ENCODE measurements at places on chromosomes 3 and 15.

DNA sequence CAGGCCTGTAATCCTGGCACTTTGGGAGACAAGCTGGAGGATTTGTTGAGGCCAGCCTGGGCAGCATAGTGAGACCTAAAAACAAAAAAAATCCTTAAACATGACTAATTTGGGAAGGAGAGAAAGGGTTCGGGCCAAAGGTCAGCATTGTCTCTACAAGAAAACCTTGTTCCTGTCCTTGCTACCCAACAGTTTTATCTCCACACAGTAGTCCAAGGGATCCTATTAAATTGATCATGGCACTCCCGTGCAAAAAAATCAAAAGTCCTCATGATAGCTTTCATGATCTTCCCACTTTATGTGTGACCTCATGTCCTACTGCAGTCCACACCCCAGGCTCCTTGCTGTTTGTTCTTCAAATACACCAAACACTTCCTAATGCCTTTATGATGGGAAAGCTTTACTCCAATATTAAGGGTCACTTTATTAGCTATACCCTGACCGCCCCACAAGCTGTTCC lies 4.2 kb downstream of the RPL15 start:
- DNase-seq: no peak

- no peak for DNase-seq
These were observed 7.3 kb upstream of the LIPH start for GRCh38 chr3:185559706-185560090.

DNA sequence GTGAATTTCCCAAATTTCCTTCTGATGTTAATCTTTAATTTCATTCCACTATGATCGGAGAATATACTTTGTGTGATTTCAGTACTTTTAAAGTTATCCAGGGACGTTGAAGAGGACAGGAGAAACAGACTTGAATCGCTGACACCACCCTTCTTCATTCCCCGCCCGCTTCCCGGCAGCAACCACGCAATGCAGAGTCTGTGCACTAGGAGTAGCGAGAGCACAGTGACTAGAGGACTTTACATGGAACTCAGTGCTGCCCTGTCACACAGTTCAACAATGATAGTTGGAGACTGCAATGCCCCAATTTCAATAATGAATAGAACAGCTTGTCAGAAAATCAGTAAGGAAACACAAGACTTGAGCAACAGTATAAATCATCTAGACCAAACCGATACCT lies 73.9 kb downstream of the RNF13 start:
- no peak for DNase-seq

DNA sequence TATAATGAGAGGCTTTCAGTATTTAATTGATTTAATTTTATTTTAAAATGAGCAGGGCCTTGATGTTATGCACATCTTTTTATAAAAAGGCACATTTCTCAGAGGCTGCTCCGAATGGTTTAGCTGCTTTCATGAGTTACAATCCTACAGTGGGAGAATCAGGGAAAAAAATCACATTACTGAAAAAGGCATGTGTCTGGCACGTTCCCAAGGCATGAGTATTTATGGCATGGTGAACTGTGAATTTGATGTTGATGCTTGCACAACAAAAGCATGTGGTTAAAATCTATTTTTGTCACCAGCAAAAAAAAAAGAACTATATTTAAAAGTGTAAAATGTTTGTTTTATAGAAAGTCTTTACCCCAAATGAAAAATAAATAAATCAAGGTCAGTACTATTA lies 485.2 kb upstream of the ROBO2 start:
- DNase-seq: no peak

- DNase-seq: no peak
These were observed 890.9 kb downstream of the GBE1 start for GRCh38 chr3:80870476-80871041.

DNA sequence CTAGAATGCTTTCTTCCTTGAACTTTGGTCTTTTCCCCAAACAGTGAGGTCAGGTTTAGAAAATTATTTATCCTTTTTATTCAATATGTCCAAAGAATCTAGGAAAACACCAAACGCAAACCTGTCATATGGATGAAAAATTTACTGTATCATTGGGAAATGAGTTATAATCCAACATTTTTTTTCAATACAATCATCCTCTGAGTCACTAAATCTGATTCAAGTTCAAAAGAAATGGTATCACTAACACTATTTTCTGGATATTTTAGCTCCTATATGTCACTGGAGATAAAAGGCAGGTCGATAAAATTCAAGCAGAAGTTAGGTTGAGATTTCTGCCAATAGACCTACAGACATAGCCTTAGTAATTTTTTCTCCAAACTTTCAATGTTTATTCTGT lies 591.6 kb upstream of the AGTR1 start:
- DNase-seq: no peak

GRCh38 chr3:162170581-162170980 lies 674.0 kb downstream of the OTOL1 start:
- DNase-seq: no peak

GRCh38 chr3:183958226-183958625 lies 59.5 kb downstream of the ABCC5 start:
- no peak for DNase-seq

- no peak for DNase-seq
These were observed 39.5 kb downstream of the MECOM start for GRCh38 chr3:169623971-169624370.

DNA sequence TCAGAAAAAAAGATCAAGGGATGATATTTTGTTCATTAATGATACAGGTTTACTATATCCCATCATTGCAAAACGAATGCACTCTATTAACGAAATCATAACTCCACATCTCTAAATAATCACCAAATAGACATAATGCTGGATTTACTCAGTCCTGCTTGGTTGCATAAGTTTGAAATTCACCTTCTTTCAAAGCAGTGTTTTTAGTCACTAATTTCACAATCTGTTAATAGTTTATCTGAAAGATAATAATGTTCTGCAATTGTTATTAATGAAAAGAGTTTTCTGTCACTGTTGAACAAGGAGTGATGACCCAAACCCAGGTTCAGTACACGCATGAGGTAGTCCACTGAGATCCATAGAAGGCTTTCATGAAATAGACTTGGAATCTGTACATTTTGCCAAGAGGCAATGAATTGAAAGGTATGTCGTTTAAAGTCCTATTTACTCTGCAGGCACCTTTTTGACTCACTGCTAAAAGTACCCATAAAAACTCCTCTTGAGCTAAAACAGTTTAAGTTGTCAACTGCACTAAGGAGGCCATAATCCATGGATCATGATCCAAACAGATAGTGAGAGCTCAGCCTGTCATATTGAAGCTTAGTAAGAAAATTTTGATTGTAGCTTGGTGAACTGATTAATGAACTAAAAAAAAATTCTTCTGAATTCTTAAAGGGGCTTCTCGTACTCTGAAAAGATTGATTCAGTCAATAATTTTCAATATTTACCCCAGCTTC lies 75.6 kb upstream of the MBNL1 start:
- DNase-seq: no peak

GRCh38 chr15:66936109-66936860 lies 129.1 kb upstream of the SMAD3 start:
- DNase-seq: no peak

GRCh38 chr15:89652666-89653065 lies 2.6 kb downstream of the KIF7 start:
- DNase-seq: no peak

- no peak for DNase-seq
These were observed 528 bp upstream of the TATDN2 start for GRCh38 chr3:10247679-10248183.

DNA sequence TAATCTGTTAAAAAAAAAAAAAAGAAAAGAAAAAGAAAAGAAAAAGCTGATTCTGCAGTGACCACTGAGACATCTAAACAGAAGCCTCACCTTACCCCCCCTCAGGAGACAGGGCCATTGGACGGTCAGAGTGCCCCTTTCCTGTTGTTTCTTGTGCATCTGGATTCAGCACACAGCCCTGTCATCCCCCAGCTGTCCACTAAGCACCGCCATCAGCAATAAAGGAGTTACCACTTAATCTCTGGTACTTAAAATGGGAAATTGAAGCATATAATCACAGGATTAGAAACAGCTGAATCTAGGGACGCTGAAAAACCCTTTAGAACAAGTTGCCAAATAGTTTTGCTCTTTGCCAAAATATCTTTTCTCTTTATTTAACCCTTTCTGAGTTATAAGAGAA lies 62.5 kb downstream of the TRIM69 start:
- no peak for DNase-seq

- DNase-seq: no peak
These were observed 31.0 kb downstream of the NXPE3 start for GRCh38 chr3:101810022-101810418.

GRCh38 chr15:57640930-57641682 lies 49.4 kb downstream of the MYZAP start:
- peak; percentile 32 for DNase-seq

- DNase-seq: peak; percentile 92
These were observed at the start of gene ALCAM for GRCh38 chr3:105366326-105367062. TSS of gene ALCAM (plus strand) at chr3:105366909.

DNA sequence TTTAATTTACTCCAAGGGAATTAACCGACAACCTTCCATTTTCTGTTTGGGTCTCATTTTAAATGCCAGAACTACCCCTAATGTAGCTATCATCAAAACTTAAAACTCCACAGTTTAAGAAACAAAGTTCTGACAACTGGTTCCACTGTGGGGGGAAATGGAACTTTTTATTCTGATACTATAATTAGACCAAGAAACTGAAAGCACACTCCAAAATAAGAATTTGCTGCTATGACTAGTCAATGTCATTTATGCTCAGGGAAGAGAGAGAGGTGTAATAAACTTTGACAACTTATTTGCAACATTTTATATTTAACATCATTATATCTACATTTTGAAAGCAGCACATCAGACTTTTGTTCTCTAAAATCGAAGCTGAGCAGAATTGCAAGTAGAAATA lies 169.2 kb downstream of the ANXA2 start:
- no peak for DNase-seq

- DNase-seq: peak; percentile 15
These were observed 257.5 kb downstream of the ZNF621 start for GRCh38 chr3:40782111-40782721.

DNA sequence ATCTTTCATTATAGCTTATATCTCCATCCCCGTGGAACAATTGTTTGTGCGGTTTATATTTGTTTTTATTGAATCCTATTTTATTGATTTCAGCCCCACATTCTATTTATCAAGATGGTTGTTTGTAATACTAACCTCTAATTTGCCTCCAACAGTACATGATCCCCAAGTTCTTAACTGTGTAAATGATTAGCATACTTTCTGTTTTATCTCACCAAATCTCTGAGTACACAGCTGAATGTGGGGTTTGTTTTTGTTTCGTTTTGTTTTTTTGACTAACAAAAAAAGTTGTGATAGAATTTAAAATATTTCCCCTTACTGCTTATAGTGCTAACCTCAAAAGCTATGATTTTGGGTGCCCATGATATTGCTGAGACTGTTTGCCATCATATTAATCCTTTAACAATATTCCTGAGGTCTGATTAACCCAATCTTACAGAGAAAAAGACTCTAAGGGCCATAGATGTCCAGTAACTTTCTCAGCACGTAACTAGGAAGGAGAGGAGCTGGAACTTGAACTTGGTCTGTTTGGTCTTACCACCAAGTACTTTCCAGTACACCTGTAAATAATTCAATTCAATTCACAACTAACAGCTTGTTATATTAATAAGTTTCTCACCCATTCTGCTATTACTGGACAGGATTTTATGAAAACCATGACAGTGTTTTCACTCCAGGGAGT lies 789.8 kb downstream of the TUSC7 start:
- DNase-seq: no peak

- DNase-seq: peak; percentile 58
These were observed 28.5 kb downstream of the LRRC28 start for GRCh38 chr15:99279827-99280226.

GRCh38 chr15:61075741-61076140 lies 153.4 kb downstream of the RORA start:
- DNase-seq: no peak

GRCh38 chr15:68812069-68812468 lies 8.6 kb downstream of the ANP32A start:
- no peak for DNase-seq

GRCh38 chr3:45597581-45597980 lies 3.0 kb downstream of the LIMD1 start:
- no peak for DNase-seq

DNA sequence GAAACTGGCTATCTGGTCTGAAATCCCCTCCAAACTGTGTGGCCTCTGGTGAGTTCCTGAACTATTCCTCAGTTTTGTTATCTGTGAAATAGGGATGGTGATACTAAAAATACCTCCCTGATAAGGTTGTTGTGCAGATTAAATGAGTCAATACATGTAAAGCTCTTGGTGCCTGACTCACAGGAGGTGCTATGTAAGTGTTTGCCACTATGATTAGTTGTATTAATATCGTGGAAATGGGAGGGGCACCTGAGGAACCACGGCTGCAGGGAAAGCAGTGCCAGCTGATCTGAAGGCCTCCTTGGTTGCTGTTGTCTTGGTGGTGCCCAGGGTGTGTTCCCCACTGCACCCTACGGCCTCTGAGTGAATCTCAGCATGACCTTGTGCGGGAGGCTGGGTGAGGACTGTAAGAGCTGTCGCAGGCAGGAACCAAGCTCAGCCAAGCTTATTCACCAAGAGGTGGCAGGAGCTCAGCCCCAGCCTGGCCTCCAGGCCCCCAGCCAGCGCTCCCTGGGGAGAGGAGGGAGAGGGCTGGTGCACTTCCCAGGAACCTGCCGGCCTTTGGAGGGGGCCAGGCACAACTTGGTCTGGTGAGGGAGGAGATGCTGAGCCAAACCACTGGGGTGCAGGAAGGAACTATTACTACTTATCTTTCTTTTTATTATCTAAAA lies 44.8 kb upstream of the CCDC174 start:
- DNase-seq: no peak

- no peak for DNase-seq
These were observed 59.2 kb downstream of the TBL1XR1 start for GRCh38 chr3:177137774-177138705.

GRCh38 chr3:144241404-144241803 lies 269.8 kb downstream of the DIPK2A start:
- DNase-seq: no peak

DNA sequence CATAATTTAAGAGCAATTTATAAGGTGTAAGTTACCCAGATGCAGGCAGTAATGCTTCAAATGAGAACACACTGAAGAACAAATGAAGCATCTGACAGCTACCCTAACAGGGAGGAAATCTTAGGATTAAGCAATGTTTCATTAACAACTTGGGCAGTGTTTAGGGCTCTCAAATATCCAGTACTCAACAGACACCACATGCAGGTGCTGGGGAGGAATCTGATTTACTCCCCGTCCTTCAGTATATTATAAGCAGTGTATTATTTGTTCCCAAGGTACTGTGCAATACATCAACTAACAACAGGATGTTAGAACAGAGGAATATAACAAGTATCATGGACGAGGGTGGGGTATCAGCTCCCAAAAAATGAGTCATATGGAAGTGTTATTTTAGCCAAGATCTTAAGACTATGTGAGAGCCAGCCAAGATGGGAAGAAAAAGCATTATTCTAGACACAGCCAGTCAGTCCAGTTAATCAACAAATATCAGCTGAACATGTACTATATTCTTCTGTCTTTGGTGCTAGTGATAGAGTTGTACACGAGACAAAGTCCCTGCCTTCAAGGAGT lies 20.4 kb downstream of the BTBD1 start:
- no peak for DNase-seq

DNA sequence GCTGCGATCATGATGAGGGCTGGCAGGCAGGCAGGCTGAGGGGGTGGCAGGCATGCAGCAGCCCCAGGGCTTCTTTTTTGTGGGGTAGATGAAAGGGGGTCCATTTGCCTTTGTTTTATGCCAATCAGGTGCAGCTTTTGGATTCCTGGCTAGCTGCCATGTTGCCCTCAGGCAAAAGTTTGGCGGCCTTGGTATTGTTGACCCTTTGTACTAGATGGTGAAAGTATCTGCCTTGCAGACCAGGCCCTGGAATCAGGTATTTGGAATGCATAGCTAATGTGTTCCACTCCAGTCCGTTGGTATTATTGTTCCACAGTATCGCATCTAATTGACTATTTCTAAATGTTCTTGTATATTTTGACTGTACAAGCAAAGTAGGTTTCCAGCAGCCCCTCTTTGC lies 35.0 kb downstream of the EEFSEC start:
- no peak for DNase-seq

All from activated CD4-positive, alpha-beta T cell treated with anti-CD3 and anti-CD28 coated beads, Interleukin-10, Interleukin-2, amounts not matched to agents 100 ng/mL and 50 ng/mL, durations not matched to agents 16 hours and 8 hours (primary cell).